CD4-positive, alpha-beta T cell treated with Interleukin-15 for 4 hours (primary cell): ENCODE measurements at places on chromosomes 5 and 9.

DNA sequence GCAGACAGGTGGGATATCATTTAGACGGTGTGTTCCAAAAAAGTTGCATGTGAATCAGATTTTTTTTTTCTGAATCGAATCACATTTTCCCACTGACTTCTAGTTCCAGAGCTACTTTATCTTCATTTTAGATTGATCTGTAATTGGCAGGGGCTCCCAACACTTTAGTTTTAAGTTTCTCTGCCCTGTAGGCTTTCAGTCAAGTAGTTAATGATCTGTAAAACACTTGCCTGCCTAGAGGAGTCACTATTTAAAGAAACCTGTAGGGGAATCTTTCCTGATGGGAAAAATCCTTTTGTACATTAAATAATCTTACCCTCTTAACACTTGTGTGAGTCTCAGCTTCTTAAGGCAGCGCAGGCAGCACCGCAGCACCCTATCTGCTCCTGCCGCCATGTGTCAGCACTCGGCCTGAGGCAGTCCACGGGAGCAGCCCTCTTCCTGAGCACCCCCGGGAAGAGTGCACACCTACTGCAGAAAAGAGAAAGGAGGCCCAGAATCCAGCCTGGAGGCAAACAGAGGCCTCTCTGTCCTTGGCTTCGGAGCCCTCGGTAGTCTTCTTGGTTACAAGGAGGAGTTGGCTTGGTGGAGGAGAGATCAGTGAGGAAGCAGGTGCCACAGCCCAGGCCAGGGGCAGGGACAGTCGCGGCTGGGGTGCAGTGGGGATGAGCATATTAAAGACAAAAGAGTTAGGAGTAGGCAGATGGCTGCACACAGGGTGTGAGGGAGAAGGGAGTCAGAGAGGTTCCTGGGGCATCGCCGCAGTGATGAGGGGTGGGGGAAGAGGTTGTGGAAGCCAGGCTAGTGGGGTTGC is 209.3 kb downstream of the GAPVD1 start:
- DNase-seq: no peak

GRCh38 chr5:57902095-57902494 is 419.5 kb upstream of the ACTBL2 start:
- no peak for DNase-seq

- no peak for DNase-seq
These were observed 96.0 kb upstream of the PRR16 start for GRCh38 chr5:120367896-120368634.

- no peak for DNase-seq
These were observed 4.4 kb upstream of the MOCS2 start for GRCh38 chr5:53113947-53114346.

DNA sequence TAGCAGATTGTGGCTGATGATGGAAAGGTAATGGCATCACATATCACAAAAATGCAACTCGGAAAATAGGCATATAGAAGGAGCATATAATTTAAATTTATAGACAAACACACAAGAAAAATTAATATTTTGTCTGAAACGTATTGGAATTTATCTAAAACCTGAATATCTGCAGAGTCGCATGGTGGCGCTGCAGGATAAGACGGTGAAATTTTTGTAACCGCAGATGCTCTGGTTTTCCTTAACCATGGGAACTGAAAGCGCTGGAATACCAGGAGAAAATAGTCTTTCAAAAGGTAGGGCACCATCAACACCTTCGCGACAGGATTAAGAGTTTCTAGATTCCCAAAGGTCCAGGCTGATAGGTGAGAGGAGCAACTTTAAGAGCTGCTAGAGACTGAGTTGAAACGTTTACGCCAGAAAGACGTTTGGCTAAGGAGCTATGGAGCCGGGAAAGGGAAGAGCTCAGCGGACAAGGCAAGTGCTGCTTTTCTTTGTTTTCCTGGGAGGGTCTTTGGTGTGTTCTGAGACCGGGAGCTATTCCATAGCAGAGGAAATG is 11.0 kb upstream of the PCDHB15 start:
- DNase-seq: no peak

- no peak for DNase-seq
These were observed 252.8 kb upstream of the DAP start for GRCh38 chr5:11013793-11014192.
